ENCODE measurements at places on chromosomes 16 and 17.

GRCh38 chr16:12339686-12340085, 363.2 kb downstream of the SNX29 start:
- DNase-seq = no peak

GRCh38 chr17:39641883-39642282, 4.9 kb downstream of the STARD3 start:
- DNase-seq = no peak

GRCh38 chr16:49280841-49281371, 732 bp downstream of the CBLN1 start:
- no peak for DNase-seq

DNA sequence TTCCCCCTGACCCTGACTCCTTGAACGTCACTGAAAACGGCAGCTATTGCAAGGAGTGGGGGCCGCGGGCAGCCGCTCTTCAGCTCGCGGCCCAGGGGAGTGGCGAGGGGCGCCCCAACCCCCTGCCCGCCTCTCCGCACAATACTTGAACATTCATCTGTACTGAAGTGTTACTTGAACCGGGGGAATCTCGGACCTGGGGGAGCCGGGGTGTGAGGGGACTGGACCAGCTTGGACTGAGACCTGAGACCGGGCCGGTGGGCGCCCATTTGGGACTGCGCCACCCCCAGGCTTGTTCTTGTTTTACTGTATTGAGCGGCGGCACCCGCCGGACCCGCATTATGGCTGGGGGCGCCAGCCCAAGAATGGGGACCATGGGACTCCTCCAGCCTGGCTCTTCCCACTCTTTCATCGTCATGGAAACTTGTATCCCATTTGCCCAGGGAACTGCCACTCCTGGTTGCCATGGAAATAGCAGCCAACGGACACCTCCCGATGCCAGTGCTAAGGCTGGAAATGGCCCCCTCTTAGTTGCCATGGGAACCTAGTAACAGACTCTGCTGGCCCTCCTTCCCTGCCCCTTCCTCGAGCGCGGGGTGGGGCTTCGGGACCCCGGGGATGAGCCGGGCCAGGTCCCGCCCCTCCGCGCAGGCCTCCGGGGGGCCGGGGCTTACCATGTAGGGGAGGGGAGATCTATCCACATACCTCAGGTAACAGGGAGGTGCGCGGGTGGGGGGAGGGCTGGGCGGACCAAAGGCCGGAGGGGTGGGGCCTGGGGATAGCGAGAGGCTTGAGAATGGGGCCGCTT, 805 bp upstream of the ORAI3 start:
- DNase-seq = peak; percentile 19

- DNase-seq = no peak
Measured at GRCh38 chr17:41629826-41630670, 5.7 kb upstream of the KRT17 start.

GRCh38 chr16:27515874-27516353, 33.8 kb downstream of the GTF3C1 start:
- peak; percentile 62 for DNase-seq

- DNase-seq = peak; percentile 15
Measured at GRCh38 chr16:59047114-59047513, 313.0 kb upstream of the GOT2 start.

- peak; percentile 92 for DNase-seq
Measured at GRCh38 chr17:76385892-76386786, 1.7 kb downstream of the SPHK1 start.

- no peak for DNase-seq
Measured at GRCh38 chr17:35287286-35287811, 44.5 kb downstream of the SLFN5 start.

DNA sequence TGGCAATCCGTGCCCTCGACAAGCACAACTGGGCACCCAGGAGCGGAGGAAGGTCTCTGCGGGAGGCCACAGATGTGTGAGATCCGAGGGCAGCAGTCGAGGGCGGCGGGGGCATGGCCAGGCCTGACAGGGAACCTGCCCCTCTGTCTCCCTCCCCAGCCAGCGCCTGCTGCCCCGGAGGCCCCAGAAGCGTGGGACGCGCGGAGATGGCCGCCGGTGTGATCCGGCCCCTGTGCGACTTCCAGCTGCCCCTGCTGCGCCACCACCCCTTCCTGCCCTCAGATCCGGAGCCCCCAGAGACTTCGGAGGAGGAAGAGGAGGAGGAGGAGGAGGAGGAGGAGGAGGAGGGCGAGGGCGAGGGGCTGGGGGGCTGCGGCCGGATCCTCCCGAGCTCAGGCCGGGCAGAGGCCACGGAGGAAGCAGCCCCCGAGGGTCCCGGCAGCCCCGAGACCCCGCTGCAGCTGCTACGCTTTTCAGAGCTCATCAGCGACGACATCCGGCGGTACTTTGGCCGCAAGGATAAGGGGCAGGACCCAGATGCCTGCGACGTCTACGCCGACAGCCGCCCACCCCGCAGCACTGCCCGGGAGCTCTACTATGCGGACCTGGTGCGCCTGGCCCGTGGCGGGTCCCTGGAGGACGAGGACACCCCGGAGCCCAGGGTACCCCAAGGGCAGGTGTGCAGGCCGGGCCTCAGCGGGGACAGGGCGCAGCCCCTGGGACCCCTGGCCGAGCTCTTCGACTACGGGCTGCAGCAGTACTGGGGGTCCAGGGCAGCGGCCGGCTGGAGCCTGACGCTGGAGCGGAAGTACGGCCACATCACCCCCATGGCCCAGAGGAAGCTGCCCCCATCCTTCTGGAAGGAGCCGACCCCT, 1.7 kb downstream of the PERCC1 start:
- no peak for DNase-seq

DNA sequence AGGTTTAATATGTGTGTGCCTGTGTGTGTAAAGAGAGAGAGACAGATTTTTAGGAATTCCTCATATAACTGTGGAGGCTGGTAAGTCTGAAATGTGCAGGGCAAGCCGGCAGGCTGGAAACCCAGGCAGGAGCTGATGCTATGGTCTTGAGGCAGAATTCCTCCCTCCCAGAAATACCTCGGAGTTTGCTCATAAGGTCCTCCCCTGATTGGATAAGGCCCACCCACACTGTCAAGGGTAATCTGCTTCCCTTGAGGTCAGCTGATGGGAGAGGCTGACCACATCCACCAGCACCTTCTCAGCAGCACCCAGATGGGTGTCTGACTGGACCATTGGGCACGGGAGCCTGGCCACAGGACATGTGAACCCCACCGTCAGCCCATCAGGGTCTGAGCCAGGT, 42.4 kb downstream of the C16orf95 start:
- DNase-seq = no peak

- no peak for DNase-seq
Measured at GRCh38 chr16:83908798-83909197, 9.9 kb downstream of the MLYCD start.

DNA sequence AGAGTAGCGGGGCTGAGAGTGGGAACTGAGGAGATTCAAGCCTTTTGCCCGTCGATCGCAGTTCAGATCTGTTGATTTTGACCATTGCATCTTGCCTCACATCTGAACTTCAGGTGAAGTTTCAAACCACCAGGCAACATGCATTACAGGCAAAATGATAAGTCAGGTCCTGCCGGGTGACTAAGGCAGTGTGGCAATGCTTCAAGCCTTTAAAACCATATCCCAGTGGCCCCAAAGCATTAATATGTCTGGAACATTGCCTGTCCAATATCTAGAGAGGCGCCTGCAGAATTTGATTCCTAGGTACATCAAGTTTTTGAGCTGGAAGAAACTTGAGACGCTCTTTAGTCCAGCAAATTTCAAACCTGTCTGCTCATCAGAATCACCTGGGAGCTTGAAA, 502.8 kb downstream of the MAF start:
- DNase-seq = no peak

GRCh38 chr16:10180771-10181163, 1.5 kb downstream of the GRIN2A start:
- DNase-seq = peak; percentile 54

- DNase-seq = no peak
Measured at GRCh38 chr17:39217734-39218369, 7.9 kb downstream of the STAC2 start.

DNA sequence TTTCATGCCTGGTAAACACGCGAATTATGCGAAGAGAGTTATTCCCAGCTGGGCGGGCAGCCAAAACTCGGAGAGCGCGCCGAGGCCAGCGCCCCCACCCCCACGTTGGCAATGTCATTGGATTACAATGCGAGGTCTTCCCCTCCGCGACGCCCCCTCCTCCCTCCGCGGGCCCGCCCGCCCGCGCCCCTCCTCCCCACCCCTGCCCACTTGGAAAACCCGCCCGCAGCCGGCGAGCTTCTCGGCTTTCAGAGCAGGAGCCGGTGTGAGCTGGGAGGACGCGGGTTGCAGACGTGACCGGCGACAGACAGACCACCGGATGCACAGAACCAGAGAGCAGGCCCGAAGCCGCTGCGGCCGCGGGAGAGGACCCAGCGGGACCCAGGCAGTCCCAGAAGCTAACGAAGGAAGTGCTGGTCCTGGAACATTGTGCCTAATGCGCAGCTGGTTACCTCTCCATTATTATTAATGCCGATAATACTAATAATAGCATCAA, 4.0 kb downstream of the NOG start:
- no peak for DNase-seq

DNA sequence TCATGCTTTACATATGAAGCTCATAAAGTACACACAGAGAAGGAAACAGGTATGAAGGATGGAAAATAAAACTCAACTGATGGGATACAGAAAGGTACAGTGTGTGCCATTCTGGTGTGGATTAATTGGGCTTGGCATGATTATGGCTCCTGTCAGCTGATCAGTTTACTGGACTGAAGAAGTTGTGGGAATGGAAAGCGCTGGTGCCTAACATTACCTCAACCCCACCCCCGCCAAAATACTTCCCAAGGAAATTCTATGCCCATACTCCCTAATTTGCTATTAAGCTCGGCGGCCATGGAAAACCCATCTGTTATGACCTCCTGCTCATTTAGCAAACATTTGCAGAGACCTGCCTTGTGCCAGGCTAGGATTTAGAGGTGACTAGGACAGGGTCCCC, 16.6 kb upstream of the PMFBP1 start:
- no peak for DNase-seq

GRCh38 chr17:47239967-47240651, 13.5 kb upstream of the ITGB3 start:
- peak; percentile 12 for DNase-seq

GRCh38 chr17:2336215-2336851, at the start of gene TSR1:
TSS of gene TSR1 (minus strand) at chr17:2336457. CDS start at chr17:2336427, 30 bp downstream.
- peak; percentile 85 for DNase-seq

DNA sequence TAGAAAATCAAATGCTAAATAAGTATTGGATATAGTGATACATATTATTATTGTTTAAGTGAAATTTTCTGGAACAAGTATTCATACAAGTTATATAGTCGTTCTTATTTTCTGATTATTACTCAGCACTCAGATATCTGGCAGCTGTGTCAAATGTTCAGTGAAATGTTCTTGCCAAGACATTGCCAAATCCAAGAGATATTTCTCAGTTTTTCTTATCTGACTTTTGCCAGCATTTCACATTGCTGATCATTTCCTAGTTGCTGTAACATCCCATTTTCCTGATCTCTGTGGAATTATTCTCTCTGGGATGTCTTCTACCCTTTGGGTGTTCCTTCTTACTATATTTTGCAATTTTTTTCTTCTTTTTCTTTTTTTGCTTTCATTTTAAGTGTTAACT, 262.3 kb downstream of the KIF2B start:
- no peak for DNase-seq

GRCh38 chr17:4233668-4234258, 30.0 kb downstream of the ANKFY1 start:
- DNase-seq = no peak

GRCh38 chr17:1511290-1511689, 5.1 kb downstream of the INPP5K start:
- no peak for DNase-seq

DNA sequence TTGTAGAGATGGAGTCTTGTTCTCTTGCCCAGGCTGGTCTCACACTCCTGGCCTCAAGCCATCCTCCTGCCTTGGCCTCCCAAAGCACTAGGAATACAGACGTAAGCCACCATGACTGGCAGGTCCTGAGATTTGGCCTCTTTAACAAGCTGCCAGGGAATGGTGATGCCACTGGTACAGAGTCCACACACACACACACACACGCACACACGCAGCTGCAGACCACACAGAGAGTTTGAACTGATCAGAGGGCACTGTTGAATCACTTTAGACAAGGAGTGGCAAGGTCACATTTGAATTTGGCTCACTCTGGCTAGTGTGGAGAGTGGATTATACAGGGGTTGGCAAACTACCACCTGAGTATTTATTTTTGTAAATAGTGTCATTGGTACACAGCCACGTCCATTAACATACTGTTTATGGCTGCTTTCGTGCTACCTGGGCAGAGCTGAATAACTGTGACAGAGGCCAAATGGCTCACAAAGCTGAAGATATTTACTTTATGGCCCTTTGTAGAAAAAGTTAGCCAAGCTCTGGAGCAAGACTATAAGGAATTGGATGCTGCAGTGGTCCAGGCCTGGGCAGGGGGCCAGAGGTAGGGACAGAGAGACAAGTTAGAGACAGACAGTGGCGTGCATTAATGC, 9.9 kb downstream of the ITPRIPL2 start:
- DNase-seq = no peak

DNA sequence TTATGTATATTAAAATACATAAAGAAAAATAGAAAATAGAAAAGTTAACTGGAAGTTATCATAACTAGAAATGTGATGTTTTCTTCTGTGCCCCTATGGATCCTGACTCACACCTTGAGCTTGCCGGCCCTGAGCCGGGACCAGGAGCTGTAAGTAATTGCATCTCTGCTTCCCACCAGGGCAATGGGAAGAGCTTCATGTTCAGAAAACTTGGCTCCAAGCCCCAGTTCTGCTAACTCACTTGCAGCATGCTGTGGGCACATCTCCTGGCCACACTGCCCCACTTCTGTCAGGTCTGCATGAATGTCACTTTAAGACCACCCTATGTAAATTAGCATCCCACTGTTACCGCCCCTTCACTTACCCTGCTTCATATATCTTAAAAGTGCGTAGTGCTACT, 37.2 kb downstream of the GNAO1 start:
- no peak for DNase-seq
